Hematopoietic multipotent progenitor cell treated with erythropoietin and hydrocortisone succinate and interleukin-3 and kit ligand, for 17 days (in vitro differentiated cells): ENCODE measurements at places on chromosomes 5 and 9.

- no peak for DNase-seq
Measured at GRCh38 chr5:11426442-11426841, 477.8 kb downstream of the CTNND2 start.

DNA sequence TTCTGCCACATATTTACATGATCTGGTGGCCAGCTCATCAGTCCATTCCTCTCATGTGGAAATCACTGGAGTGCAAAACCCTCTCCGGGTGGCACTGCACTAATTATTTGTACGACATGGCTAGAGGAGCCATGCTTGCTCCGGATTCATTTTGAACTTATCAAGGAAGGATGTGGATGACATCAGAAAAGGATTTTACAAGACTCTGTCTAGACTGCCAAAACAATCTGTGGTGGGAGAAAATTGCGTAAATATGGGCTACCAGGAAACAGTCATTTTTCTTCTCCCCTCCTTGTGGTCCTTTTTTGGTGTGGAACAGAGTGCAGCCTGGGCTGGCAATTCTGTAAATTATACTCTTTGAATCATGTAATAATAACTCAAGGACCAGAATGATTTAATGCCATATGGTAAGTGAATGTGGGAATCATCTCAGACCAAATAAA lies 123.4 kb upstream of the IFNE start:
- no peak for DNase-seq

- no peak for DNase-seq
Measured at GRCh38 chr5:169350759-169351240, 49.9 kb upstream of the SLIT3 start.

GRCh38 chr9:105059252-105059651 lies 131.3 kb upstream of the ABCA1 start:
- no peak for DNase-seq

GRCh38 chr5:132364319-132364718 lies 5.2 kb upstream of the SLC22A5 start:
- DNase-seq = no peak

DNA sequence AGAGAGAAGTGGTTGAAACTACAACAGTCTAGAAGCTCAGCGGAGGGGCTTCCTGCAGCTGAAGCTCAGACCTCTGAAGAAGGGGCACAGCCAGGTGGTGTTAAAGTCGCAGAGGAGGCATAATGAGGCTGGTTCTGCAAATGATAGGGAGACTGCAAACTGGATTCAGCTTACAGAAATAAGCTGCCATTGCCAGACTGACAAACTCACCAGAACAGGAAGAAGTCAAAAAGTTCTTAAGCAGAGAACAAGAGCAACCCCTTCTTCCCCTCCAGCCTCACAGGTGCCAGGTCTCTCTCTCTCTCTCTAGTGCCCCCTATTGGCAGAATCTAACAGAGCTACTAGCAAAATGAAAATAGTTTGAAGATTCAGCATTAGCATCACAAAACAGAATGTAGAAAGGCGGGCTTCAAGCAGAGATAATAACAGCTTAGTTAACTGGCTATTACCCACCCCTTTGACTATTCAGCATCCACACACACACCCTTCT lies 76.7 kb downstream of the GRAMD2B start:
- peak; percentile 19 for DNase-seq

DNA sequence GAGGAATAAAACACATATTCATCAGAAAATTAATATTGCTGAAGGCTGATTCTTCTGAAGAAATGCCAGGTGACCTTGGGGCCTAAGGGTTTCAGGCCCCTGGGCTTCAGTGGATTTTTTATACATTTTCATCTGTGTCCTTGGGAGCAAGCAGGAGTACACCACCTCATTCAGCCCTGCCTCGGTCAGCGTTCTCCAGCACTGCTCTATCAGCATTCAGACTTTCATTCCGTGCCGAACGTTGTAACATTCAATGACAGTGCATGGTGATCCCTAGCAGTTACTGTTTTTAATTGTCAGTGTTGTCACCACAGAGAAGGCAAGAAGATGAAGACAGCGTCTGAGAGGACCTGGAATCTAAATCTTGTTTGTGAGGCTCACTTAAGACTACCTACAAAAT lies 490.4 kb downstream of the DNAH5 start:
- DNase-seq = no peak

DNA sequence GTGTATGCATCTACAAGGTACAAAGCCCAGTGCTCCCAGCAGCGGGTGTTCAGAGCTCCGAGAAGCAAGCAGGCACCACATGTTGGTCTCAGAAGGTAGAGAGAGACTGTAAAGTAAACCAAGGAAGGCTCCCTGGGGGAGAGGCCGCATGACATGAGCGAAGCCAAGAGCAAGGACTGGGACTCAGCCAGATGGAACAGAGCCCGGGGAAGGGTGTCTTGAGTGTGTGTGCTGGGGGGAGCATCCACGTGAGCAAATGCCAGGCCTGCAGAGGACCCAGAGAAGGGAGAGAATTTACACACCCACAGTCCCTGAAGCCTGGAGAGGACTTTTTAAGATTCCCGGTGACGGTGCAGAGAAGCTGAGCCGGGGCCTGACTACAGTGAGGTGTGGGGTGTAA lies 15.2 kb upstream of the KCNIP1 start:
- no peak for DNase-seq
